ENCODE measurements at places on chromosomes 3 and 15.

- no peak for DNase-seq
Measured at GRCh38 chr15:100123611-100124010, 218.2 kb downstream of the ADAMTS17 start.

- no peak for DNase-seq
Measured at GRCh38 chr3:158053386-158053785, 52.8 kb downstream of the SHOX2 start.

DNA sequence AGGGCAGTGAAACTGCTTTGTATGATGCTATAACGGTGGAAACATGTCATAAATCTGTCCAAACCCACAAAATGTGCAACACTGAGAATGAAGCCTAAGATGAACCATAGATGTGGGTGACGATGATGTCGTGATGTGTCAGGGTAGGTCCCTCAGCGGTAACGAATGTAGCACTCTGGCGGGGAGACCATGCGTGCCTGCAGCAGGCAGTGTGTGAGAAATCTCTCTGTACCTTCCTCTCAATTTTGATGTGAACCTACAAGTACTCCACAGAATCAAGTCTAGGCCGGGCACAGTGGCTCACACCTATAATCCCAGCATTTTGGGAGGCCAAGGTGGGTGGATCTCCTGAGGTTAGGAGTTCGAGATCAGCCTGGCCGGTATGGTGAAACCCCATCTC is 268.2 kb upstream of the LYSMD4 start:
- DNase-seq: no peak

GRCh38 chr3:14467814-14468620 is 65.6 kb downstream of the SLC6A6 start:
- DNase-seq: no peak

DNA sequence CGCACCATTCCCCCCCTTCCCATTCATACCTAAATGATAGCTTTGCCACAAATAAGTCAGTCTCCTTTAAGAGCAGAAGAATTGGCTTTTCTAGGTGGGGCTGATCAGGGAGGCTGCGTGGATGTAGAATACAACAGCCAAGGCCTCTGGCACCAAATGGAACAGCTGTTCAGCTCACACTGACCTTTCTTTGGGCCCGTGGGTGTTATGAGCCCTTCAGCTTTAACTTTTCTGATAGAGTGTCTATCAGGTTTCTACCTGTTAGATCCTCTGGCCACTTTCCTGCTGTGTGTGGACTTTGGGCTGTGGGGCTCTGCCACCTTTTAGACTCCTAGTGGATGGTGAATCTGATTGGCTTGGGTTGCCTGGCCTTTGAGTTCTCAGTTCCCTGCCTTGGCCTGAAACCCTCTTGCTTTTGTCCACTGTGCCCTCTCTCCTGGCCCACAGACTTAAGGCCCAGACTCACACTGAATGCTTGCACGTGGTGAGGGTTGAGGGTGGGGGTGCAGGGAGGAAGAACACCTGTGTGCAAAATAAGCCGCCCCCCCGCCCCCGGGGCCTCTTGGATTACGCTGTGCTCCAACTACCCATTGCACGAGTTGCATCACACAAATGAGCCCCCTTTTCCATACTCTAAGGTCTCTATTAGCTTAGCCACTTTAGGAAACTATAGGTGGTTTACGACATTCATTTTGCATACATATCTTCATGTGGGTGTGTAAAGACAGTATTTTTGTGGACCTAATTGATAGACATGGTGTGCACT is 1.3 kb upstream of the RFX7 start:
- peak; percentile 29 for DNase-seq

- no peak for DNase-seq
Measured at GRCh38 chr15:57376696-57377477, 582 bp downstream of the CGNL1 start.

GRCh38 chr15:76844096-76844495 is 61.0 kb downstream of the SCAPER start:
- DNase-seq: no peak

DNA sequence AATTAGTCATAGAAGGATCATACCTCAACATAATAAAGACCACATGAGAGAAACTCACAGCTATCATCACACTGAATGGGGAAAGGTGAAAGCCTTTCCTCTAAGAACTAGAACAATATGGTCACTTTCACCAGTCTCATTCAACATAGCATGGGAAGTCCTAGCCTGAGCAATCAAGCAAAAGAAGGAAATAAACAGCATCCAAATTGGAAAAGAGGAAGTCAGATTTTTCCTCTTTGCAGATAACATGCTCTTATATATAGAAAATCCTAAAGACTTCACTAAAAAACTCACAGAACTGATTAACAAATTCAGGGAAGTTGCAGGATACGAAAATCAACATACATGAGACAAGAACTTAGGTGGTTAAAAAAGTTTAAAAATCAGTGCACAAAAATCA is 24.7 kb downstream of the MAP3K13 start:
- DNase-seq: no peak

GRCh38 chr15:69760890-69761568 is 308.4 kb downstream of the RPLP1 start:
- no peak for DNase-seq

- no peak for DNase-seq
Measured at GRCh38 chr3:47008234-47008796, 28.8 kb downstream of the NBEAL2 start.

DNA sequence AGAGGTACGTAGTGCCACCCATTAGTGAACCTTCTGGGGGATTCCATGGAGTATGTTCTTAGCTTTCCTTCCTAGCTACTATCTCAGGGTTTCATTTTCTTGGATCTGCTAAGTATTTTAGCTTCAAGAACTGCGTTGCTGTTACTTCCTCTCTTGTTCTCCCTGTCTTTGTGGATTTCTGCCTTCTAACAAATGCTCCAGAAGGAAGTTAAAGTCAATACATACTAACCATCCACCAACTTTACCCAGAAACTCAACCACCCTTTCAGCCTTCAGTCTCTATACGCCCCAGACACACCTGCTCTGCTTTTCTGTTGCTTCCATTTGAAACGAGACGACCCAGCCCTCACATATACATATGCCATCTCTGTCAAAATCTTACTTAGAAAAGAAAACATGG is 2.4 kb upstream of the KLF13 start:
- no peak for DNase-seq

All from C1 segment of cervical spinal cord (tissue), 14 donors.